ENCODE measurements at places on chromosomes 16 and 17.

- no peak for DNase-seq
Observed at GRCh38 chr17:44187131-44187899, 543 bp downstream of the TMUB2 start.

GRCh38 chr16:82832821-82833220 is 206.1 kb downstream of the CDH13 start:
- DNase-seq, result no peak

DNA sequence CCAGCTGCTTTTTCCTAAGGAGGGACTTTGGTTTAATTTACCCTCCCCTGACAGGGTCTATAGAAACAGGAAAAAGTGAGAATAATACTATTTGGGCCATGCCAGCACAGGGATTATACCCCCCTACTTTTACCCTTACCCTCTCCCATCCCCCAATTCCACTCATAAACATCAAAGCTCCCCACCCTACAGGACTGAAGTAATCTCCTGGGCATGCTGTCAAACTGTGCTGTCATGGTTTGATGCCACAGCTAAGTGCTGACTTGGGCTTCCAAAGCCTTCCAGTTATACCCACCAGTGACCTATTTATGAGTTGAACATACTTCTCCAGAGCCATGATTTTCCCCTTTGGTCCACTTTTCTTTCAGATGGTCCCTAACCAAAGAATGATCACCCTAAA is 12.8 kb downstream of the PHF12 start:
- DNase-seq, result no peak

DNA sequence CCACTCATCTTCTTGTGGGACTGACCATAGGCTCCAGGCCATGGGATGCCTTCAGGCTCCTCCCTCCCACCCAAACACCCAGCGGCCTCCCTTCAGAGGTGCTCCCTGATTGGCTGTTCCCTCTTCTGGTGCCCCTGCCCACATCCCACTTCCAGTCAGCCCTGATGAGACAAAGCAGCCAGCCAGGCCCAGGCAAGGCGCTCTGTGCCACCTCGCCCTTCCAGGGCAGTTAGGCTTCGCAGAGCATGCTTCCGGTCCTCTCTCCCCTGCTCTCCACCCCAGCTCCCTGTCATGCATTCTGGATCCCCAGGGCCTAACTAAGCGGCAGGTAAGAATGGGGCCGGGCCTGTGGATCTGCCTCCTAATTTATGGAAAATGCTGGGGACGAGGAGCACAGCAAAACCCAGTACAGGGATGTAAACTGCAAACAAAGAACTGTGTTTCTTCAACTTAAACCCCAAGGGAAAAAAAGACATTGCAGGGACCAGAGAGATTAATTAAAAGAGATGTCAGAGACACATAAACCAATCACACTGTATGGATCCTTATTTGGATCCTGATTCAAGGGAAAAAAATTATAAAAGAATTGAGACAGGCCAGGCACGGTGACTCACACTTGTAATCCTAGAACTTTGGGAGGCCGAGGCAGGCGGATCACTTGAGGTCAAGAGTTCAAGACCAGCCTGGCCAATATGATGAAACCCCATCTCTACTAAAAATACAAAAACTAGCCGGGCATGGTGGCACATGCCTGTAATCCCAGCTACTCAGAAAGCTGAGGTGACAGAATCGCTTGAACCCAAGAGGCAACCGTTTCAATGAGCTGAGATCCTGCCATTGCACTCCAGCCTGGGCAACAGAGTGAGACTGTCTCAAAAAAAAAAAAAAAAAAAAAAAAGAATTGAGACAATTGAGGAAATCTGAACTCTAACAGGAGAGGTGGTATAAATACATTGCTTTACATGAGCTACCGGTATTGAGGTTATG is 26.0 kb downstream of the ZDHHC7 start:
- no peak for DNase-seq

GRCh38 chr17:34398990-34399389 is 36.0 kb upstream of the CCL1 start:
- DNase-seq, result no peak

- DNase-seq, result no peak
Observed at GRCh38 chr17:67682196-67682595, 35.5 kb upstream of the NOL11 start.

- no peak for DNase-seq
Observed at GRCh38 chr16:58094791-58095574, 34.2 kb downstream of the CFAP20 start.

GRCh38 chr17:17106756-17107155 is 64.5 kb downstream of the MPRIP start:
- DNase-seq, result no peak

DNA sequence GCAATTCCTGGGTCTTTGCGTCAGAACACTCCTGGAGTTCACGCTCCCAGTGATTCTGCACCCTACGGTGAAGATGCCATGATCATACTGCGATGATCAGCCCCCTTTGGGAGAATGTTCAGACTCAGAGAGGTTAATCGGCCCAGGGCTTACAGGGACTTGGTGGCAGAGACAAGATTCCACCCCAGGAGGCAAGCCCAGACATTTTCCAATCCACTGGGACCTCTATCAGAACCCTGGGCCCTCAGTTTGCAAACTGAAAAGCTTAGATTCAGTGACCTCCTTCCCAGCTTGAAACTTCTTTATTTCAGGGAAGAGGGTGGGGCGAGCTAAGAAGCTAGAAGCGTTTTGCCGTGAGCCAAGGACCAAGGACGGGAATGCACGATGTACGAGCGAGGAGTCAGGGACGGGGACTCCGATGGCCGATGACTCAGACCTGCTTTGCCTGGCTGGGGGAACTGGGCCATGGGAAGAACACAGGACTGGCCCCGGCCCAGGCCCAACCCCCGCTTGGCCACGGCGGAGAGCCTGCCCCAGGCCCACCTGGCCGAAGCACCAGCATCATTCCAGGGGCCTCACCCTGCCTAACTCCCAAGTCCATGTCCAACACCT is 34.7 kb downstream of the SOCS3 start:
- no peak for DNase-seq

DNA sequence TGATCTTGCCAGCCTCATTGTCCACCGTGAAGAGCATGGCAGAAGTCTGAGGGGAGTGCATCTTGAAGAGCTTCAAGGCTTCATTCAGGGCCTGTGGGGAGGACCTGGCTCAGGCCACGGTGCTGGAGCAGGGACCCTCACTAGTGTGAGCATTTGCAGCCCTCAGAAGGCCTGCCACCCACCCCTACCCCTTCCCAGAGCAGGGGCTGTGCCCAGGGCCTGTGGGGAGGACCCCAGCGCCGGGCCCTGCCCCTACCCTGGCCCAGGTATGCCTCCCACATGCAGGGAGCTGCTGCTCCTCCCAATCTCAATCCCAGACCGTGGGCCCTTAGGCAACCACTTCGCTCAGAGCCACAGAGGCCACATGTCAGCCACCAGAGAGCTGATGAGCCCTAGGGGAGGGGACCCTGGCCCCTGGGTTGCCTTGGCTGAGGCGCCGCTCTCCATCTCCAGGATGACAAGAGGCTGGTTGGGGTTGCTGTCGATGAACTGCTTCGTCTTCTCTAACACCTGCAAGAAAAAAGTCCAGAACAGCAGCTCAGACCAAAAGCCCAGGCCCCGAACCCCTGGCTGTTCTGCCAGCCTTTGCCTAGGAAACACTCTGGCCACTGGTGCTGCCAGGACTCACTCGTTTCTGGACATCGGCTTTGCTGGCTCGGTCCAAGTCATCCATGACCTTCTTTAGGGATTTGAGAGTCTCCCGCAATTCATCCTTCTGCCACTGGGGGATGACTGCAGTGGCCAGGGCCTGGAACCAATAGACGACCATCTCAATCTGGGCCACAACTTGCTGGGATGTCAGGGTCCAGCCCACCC is 1.8 kb upstream of the EXOSC6 start:
- DNase-seq, result peak; percentile 11

DNA sequence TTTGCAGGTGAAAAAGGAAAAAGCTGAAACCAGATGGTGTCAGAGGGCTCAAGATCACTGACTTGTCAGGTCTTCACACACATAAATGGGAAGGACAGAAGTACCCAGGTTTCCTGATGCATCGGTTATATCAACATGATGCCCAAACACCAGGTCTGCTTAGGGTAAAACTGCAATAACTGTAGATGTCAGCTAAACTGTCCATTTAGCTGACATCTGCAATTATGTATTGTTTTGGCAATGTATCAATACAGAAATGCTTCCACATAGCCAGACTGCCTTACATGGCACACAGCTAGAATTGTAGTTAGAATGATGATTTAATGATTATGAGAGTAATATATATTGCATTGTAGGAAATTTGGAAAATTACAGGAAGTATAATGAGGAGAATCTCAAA is 5.0 kb downstream of the ACSM3 start:
- no peak for DNase-seq

- no peak for DNase-seq
Observed at GRCh38 chr16:3594316-3595109, 16.9 kb downstream of the SLX4 start.

GRCh38 chr16:269061-269796 is 6.5 kb downstream of the RGS11 start:
- no peak for DNase-seq

- DNase-seq, result no peak
Observed at GRCh38 chr17:59181481-59181880, 25.9 kb downstream of the PRR11 start.

- no peak for DNase-seq
Observed at GRCh38 chr16:74725651-74726455, 25.2 kb upstream of the MLKL start.

DNA sequence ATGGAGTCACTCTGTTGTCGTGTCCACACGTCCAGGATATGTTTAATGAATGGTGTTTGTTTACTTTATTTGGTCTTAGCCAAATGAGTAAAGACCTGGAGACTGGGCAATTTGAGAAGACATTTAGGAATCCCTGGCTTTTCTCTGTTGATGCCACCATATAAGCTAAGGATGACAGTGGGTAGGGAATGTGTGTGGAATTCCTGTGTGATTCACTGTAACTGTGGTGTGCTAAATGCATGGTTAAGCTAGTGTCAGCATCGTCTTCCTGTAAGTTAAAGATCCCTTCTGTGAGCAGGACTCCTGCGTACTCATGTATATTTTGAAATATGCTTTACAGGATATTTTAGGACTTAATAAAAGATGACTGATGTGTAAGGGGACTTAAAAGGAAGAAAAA is 26.4 kb downstream of the GOSR1 start:
- DNase-seq, result no peak

GRCh38 chr17:67993998-67994361 is 2.3 kb downstream of the C17orf58 start:
- no peak for DNase-seq

DNA sequence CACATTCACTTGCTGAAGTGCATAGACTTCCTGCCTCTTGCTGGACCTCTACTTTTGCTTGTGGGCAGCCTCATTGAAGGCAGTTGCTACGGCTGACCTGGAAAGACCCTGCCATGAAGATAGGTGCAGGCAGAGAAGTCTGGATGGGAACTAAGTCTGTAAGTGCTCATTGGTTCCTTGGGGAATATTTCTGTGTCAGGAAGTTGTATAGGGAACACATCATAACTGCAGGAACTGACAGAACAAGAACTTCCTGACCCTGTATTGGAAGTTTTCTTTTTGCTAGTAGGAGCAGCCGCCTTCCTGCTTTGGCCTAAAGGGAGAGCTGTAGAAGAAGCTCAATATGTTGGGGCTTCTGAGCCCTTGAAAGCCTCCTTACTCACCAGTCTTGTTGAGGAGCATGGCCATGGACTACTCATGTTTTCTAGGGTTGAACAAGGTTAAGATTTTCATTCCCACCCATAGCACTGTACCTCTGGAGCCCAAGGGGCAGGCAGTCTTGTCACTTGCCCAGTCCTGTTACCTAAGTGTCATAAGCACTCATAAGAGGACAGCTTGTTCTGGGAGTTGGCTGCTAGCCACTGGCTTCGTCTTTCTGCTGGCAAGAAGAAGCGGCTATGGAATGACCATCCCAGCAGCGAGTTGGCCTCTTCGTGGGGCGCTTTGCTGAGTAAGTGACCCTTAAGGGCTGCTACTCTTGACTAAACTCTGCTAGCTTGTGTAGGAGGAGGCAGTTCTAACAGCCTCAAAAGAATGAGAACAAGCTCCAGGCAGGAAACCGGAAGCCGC is 7.2 kb downstream of the UBFD1 start:
- DNase-seq, result no peak

GRCh38 chr17:39151150-39151942 is at the start of gene PLXDC1:
Gene PLXDC1 (minus strand): TSS chr17:39151637. CDS start chr17:39151437, 200 bp downstream.
- no peak for DNase-seq

DNA sequence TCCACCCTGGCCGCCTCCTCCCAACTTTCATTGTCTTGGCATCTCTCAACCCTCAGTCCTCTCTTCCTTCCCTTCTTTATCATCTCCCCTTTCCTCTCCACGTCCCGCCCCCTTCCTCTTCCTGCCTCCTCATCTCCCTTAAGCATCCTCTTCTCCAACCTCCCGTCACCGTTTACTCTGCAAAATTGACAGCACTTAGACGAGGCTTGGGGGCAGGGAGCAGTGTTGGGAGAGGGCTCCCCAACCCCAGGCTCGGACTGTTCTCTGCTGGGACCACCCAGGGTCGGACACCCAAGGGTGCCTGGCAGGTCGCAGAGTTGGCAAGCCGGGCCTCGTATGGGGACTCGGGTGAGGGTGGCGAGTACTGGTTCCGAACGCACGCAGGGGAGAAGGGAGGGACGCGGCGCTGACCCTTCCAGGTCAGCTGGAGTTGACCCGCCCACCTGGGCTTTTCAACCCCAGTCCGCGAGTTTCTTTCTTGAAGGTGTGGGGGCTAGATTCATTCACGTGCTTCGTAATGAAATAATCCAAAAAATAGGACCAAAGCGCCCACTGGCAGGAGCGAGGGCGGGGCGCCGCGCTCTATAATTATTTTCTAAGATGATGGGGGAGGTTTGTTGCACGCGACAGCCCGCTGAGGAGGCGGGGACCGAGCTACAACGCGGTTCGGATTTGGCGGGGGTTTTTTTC is 775 bp upstream of the PAGR1 start:
- DNase-seq, result peak; percentile 69

DNA sequence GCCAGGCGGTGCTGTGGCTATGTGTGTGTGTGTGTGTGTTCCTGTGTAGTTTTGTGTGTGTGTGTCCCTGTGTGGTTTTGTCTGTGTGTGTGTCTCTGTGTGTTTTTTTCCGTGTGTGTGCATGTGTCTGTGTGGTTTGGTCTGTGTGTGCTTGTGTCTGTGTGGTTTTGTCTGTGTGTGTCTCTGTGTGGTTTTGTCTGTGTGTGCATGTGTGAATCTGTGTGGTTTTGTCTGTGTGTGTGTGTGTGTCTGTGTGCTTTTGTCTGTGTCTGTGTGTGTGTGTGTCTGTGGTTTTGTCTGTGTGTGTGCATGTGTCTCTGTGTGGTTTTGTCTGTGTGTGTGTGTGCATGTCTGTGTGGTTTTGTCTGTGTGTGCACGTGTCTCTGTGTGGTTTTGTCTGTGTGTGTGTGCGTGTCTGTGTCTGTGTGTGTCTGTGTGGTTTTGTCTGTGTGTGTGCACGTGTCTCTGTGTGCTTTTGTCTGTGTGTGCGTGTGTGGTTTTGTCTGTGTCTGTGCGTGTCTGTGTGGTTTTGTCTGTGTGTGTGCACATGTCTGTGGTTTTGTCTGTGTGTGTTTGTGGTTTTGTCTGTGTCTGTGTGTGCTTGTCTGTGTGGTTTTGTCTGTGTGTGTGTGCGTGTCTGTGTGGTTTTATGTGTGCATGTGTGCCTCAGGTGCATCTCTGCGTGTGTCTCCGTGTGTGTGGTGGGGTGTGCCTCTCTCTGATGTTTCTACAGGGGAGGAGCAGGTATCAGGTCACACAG is 62.3 kb downstream of the ZDHHC7 start:
- DNase-seq, result no peak

- DNase-seq, result no peak
Observed at GRCh38 chr16:78496189-78496588, 396.7 kb downstream of the WWOX start.

All from head of caudate nucleus (tissue), 42 donors.